Bronchial epithelial cell (primary cell): ENCODE measurements at places on chromosomes 3 and 15. TPM values are rescaled to one million over a fixed set of nuclear protein-coding genes. Genes with fewer than 3 reads are reported as not detected.

CDHR4 gene
- total RNA-seq, result not detected in 2 replicates

SLC12A8 gene
- total RNA-seq, result 10.9 and 19.2 TPM in 2 replicates

ELL3 gene
- 20.2 and 23.2 TPM in 2 replicates for total RNA-seq

ECE2 gene
- not detected in 2 replicates for total RNA-seq

MME gene
- 16.9 and 25.3 TPM in 2 replicates for total RNA-seq
